ENCODE measurements at places on chromosomes 16 and 17. TPM values are rescaled to one million over a fixed set of nuclear protein-coding genes. Genes with fewer than 3 reads are reported as not detected.

Gene ZNF594
- polyA plus RNA-seq = 2.4 TPM

Gene MFSD11
- 16.2 TPM for polyA plus RNA-seq

Gene DOC2B
- 2.8 TPM for polyA plus RNA-seq

Gene P2RX1
- polyA plus RNA-seq = 1.1 TPM

Gene CDK5RAP3
- 54.3 TPM for polyA plus RNA-seq

Gene BAIAP2
- 31.8 TPM for polyA plus RNA-seq

Gene SPN
- 2.6 TPM for polyA plus RNA-seq

Gene CCL7
- polyA plus RNA-seq = not detected

Gene C1QTNF1
- 286 TPM for polyA plus RNA-seq

Gene ITGB4
- 12.7 TPM for polyA plus RNA-seq

GRCh38 chr17:77439189-77440018 is 298.6 kb downstream of the SEC14L1 start:
- peak; percentile 66 for DNase-seq

DNA sequence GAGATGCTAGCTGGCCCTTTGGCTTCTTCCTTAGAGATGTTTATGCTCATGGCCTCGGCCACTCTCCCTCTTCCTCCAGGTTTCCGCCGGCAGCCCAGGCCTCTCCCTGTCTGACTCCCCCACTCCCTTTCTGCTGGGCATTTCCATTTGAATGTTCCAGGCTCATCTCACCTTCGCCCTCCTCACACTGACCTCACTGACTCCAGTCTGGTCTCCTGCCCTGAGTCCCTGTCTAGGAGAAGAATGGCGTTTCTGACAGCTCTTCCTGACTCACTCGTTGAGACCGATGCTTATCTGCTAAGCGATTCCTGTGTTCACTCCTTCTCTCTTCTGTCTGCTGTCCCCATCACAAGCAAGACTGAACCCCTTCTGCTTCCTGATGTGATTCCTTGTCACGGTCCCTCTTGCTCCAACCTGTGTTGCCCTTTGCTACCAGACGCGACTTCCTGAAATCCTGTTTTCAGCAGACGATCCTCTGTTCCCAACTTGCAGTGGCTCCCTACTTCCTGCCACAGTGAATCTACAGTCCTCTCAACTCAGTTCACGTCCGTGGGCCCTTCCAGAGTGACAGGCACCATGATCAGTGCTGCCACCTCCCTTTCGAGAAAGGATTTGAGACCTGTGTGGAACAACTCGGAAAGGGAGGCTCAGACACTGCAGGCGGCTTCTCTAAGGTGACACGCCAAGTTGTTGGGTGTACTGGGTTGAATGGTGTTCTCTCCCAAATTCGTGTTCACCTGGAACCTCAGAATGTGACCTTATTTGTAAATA is 176.4 kb downstream of the MSI2 start:
- DNase-seq = no peak

- no peak for DNase-seq
These were observed 21.1 kb upstream of the ZNF629 start for GRCh38 chr16:30808146-30808545.

- DNase-seq = no peak
These were observed 299.8 kb upstream of the SALL1 start for GRCh38 chr16:51450909-51451308.

- DNase-seq = peak; percentile 89
These were observed 684 bp downstream of the YPEL2 start for GRCh38 chr17:59331929-59332748.

DNA sequence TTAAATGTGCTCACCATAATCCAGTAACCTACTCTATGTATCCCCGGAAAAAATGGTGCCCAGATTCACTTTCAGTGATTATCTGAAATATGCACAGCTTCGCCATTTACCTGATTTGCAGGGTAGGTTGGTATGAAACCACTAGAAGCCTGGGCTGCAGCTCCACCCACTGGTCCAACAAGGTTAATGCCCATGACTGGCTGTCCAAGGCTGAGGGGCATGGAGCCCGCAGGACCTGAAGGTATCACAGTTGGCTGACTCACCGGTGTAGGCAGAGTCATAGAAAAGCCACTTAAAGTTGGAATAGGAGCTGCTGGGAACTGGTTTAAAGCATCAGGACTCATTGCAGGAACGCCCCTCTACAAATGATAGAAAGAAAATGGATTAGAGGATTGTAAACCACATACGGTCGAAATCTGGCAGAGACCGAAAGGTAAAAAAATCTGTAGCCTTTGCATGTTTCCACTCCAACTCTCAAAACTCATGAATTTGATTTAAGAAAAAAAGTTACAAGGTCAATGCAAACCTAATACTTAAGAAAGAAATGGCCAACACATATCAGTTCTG is 38.6 kb downstream of the SYNRG start:
- no peak for DNase-seq

DNA sequence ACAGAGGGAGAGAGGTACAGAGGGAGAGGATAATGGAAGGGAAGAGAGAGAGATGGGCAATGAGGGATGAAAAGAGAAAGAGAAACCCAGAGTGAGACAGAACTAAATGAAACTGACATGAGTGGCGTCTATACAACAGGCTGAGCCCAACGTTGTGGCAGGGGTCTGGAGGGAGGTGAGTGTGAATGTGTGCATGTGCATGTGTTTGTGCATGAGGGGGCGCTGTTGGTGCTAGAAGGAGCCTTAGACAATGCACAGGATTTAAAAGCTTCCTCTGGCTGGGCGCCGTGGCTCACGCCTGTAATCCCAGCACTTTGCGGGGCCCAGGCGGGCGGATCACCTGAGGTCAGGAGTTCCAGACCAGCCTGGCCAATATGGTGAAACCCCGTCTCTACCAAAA is 454.8 kb upstream of the CDH11 start:
- DNase-seq = no peak

- no peak for DNase-seq
These were observed 85.2 kb downstream of the KSR1 start for GRCh38 chr17:27541301-27542023.

GRCh38 chr17:10121971-10122707 is 76.3 kb downstream of the GAS7 start:
- DNase-seq = peak; percentile 84

- no peak for DNase-seq
These were observed 14.8 kb downstream of the SCGB1C2 start for GRCh38 chr17:151886-152859.

DNA sequence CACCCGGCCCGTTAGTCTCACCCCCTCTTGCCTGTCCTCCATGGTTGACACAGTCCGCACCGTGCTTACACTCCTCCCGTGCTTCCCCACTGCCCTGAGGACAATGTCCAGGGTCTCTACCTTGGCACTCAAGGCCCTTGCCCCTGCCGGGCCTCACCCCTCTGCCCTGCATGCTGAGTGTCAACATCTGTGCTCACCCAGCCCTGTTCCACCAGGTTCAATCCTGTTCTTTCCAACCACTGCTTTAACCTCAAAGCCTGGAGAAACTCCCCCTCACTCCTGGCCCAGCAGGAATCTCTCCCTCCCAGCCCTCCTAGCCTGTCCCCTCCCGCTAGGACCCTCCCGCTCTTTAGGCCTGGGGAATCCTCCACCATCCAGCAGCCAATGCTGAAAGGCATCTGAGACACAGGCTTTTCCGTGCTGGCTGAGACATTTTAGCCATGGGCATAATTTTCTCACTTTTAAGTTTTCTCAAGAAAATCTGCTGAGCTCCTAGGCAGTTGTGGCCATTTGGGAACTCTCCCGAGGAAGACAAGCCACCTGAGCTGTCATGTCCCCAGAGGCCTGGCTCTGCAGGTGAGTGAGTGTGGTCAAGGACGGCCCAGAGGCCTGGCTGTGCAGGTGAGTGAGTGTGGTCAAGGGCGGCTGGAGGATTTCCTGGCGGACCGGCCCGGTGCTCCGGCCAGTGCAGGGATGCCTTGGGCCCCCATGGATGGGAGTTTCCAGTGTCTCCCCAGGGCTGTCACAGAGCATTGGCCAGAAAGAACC is 10.8 kb upstream of the P2RX1 start:
- peak; percentile 34 for DNase-seq

DNA sequence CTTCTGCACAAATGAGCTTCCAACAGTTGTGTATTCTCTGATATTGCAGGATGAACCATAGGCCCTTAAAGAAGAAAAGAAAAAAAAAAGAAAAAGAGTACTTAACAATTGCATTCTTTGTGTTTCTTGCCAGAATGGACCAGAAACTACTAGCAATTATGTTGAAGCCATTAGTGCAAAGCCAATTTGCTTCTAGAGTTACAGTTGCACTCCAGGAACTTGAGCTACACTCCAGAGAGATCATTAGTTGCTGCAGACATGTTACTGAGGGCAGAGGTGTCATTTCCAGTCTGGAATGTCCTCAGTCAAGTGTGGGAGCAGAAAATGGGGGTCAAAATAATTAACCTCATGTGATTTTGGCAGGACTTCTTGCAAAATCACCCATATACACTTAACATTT is 85.6 kb upstream of the CCL2 start:
- no peak for DNase-seq

- no peak for DNase-seq
These were observed 15.2 kb upstream of the C17orf78 start for GRCh38 chr17:37360632-37361031.

DNA sequence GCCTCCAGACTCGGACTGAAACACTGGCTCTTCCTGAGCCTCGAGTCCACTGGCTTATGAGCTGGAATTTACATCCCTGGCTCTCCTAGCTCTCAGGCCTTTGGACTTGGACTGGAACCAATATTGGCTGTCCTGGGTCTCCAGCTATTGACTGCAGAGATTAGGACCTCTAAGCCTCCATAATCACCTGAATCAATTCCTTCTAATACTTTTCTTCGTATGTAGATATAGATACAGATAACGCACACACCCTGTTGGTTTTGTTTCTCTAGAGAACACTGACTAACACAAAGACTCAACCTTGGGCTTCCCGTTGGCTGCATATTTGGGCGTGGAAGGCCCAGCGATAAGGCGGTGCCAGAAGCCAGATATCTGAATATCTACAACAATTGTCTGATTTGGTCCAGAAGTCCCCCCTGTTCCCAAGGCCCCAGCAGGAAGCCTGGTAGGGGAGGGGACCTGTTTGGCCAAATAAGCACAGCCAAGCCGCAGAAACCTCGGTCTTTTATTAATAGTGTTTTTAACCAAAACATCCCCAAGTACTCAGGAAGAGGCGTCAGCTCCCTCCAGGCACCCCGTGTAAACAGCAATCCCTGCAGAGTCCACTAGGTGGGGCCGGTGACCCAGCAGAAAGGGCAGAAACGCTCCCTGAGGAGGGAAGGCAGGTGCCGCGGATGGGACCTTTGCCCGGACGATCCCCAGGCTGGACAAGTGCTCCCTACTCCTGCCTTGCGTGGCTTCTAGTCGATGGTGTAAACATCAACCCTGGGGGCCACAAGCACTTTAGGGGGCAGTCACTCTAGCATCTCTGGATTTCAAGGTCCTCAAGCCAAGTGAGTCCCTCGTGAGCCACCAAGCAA is 57.0 kb downstream of the ABR start:
- peak; percentile 83 for DNase-seq

GRCh38 chr17:32192379-32192778 is 50.1 kb downstream of the RHOT1 start:
- no peak for DNase-seq

- DNase-seq = no peak
These were observed 11.0 kb upstream of the DPEP1 start for GRCh38 chr16:89602273-89602951.

GRCh38 chr17:28748852-28749515 is 5.2 kb downstream of the TRAF4 start:
- DNase-seq = no peak

DNA sequence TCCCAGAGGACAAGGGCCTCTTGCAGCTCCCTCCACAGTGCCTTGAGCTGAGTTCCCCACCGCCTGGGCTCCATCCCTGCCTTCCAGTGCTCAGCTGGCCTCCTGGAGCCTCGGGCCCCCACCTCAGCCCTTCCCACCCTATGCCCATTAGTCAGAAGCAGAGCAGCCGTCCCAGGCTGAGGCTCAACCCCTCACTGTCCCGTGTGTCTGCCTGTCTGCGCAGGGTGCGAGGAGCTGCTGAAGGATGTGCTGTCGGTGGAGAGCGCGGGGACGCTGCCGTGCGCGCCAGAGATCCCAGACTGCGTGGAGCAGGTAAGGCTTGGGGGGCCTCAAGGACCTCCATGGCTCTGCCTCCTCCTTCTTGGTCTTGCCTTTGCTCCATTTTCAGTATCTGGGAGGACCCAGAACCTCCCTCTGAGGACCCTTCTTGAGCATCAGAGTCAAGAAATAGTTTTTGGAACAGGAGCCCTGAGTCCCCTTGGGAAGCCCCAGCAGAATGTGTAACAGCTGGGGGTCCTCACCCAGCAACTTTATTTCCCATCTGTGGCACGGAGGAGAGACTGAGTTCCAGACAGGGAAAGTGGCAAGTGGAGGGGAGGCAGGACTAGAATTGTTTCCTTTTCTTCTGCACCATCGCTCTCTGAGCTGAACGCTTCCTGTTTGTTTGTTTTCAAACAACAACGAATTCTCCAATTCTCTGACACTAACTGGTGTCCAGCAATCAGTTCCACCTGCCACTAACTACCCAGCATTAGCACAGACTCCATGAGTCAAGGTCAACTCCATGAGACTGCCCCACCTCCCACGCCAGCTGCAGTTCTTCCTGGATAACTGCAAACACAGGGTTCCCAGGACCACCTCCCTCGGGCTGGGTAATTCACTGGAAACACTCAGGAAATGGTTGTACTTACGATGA is 42.6 kb downstream of the RAB11FIP4 start:
- DNase-seq = no peak

DNA sequence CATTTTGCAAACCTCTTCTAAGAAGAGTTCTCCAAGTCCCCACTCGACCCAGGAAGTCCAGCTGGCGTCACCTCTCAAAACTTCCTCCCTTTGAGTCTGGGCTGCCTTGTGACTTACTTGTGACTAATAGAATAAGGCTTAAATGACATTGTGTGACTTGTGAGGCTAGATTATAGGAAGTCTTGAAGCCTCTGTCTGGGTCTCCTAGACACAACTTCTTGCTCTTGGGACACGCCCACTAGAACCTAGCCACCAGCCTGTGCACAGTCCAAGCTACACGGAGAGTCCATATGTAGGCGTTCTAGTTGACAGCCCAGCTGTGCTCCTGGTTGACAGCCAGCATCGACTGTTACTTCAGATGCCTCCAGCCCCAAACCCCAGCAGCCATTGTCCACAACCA is 66.7 kb upstream of the TANC2 start:
- DNase-seq = peak; percentile 70

GRCh38 chr17:63425483-63425882 is 20.6 kb downstream of the CYB561 start:
- peak; percentile 89 for DNase-seq

- DNase-seq = no peak
These were observed 5.4 kb upstream of the PNPO start for GRCh38 chr17:47935961-47936360.

GRCh38 chr16:54579106-54579728 is 292.6 kb upstream of the IRX3 start:
- no peak for DNase-seq
